ENCODE measurements at places on chromosomes 13 and 19. TPM values are rescaled to one million over a fixed set of nuclear protein-coding genes. Genes with fewer than 3 reads are reported as not detected.
A peak's percentile ranks its signal among the peaks of the same experiment; 100 is the strongest.

- H3K4me3 ChIP-seq = no peak overlapping the region
- no peak for DNase-seq
These were observed 9.3 kb downstream of the TPT1 start for GRCh38 chr13:45331692-45332035.

GRCh38 chr19:16433986-16434385 is 37.8 kb downstream of the EPS15L1 start:
- no peaks in the 10 kb centered on the region for H3K27me3 ChIP-seq
- H3K4me1 ChIP-seq = no peaks in the 10 kb centered on the region
- no peak for DNase-seq
- H3K4me3 ChIP-seq = no peak overlapping the region
- H3K36me3 ChIP-seq = peaks cover 3% of the 10 kb centered on the region

DNA sequence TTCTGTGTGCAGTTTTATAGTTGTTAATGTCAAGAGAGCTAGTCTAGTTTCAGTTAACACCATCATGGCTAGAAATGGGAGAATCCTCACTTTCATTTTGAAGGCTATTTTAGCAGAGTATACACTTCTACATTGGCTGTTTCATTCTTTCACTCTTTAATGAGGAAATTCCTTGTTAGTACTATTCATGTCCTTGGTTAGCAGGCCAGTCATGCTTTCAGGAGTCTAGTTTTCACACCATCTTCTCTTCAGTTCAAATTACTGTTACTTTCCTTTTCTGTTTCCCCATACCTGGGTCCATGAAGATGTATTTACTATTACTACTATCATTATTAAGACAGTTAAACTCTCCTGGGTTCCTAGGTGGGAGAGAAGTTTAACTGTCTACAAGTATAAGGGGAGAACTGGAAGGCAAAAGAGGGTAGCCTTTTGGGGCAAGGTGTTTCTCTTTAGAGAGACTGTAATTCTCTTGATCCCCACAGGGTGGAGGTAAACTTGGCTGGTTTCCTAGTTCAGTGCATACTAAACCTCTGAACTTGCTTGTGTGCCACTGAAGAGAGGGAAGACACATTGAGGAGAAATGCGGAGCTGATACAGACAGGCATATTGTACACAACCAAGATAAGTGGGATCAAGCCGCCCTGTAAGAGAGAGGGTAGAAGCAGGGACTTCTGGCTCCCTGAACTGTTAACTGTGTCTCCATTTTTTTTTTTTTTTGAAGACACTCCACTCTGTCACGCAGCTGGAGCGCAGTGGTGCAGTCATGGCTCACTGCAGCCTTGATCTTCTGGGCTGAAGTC is 41.3 kb upstream of the IGFL4 start:
- no peaks in the 10 kb centered on the region for H3K36me3 ChIP-seq
- no peak overlapping the region for H3K4me3 ChIP-seq
- DNase-seq = no peak
- peaks cover 10% of the 10 kb centered on the region for H3K4me1 ChIP-seq

- no peaks in the 10 kb centered on the region for H3K36me3 ChIP-seq
- H3K27ac ChIP-seq = no peak overlapping the region
- DNase-seq = no peak
- H3K4me1 ChIP-seq = no peaks in the 10 kb centered on the region
- no peaks in the 10 kb centered on the region for H3K27me3 ChIP-seq
- H3K4me3 ChIP-seq = no peak overlapping the region
These were observed 31.4 kb downstream of the LHFPL6 start for GRCh38 chr13:39571502-39572092.

- H3K27ac ChIP-seq = no peak overlapping the region
- DNase-seq = peak; percentile 20
- no peaks in the 10 kb centered on the region for H3K4me1 ChIP-seq
- no peak overlapping the region for H3K4me3 ChIP-seq
These were observed 10.3 kb downstream of the PLD3 start for GRCh38 chr19:40358773-40359172.

- no peak for DNase-seq
- no peaks in the 10 kb centered on the region for H3K36me3 ChIP-seq
- H3K27me3 ChIP-seq = peaks cover 9% of the 10 kb centered on the region
- no peak overlapping the region for H3K27ac ChIP-seq
- peaks cover 23% of the 10 kb centered on the region for H3K4me1 ChIP-seq
These were observed 5.8 kb downstream of the CEBPA start for GRCh38 chr19:33296488-33296971.

- H3K27me3 ChIP-seq = no peaks in the 10 kb centered on the region
- peak overlapping the region; percentile 99 for H3K27ac ChIP-seq
- peaks cover 47% of the 10 kb centered on the region for H3K4me1 ChIP-seq
- H3K4me3 ChIP-seq = peak overlapping the region; percentile 77
- no peaks in the 10 kb centered on the region for H3K36me3 ChIP-seq
These were observed 638 bp downstream of the ADGRE5 start for GRCh38 chr19:14381689-14382474.

GRCh38 chr13:98055623-98056022 is 87.3 kb upstream of the FARP1 start:
- no peaks in the 10 kb centered on the region for H3K4me1 ChIP-seq
- H3K4me3 ChIP-seq = no peak overlapping the region
- no peaks in the 10 kb centered on the region for H3K36me3 ChIP-seq
- DNase-seq = no peak

DNA sequence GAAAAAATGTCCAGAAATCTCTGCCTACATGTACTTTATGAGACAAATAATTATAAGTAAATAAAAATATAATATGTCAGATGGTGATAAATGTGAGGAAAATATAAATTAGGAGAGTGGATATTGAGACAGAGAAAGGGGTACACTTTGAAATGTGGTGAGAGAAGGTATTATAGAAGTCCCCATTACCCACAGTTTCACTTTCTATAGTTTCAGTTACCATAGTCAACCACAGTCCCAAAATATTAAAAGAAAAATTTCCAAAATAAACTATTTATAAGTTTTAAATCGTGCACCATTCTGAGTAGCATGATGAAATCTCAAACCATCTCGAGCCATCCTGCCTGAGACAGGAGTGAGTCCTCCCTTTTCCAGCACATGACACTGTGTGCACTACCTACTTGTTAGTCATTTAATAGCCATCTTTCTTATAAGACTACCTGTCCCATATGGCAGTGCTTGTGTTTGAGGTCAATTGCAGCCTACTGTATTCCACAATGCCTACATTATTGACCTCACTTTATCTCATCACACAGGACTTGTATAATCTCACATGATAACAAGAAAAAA is 653.7 kb downstream of the DACH1 start:
- H3K4me3 ChIP-seq = no peak overlapping the region
- H3K36me3 ChIP-seq = no peaks in the 10 kb centered on the region
- no peak overlapping the region for H3K27ac ChIP-seq
- no peaks in the 10 kb centered on the region for H3K27me3 ChIP-seq
- no peaks in the 10 kb centered on the region for H3K4me1 ChIP-seq

GRCh38 chr13:72700509-72700908 is 26.9 kb downstream of the MZT1 start:
- no peak overlapping the region for H3K4me3 ChIP-seq
- H3K27ac ChIP-seq = no peak overlapping the region
- no peak for DNase-seq
- no peaks in the 10 kb centered on the region for H3K36me3 ChIP-seq
- no peaks in the 10 kb centered on the region for H3K27me3 ChIP-seq

Gene CPB2
- not detected for total RNA-seq

Data from transverse colon (tissue), 4 donors.